ENCODE measurements at places on chromosomes 2 and 18. TPM values are rescaled to one million over a fixed set of nuclear protein-coding genes. Genes with fewer than 3 reads are reported as not detected.
A peak's percentile ranks its signal among the peaks of the same experiment; 100 is the strongest.

DNA sequence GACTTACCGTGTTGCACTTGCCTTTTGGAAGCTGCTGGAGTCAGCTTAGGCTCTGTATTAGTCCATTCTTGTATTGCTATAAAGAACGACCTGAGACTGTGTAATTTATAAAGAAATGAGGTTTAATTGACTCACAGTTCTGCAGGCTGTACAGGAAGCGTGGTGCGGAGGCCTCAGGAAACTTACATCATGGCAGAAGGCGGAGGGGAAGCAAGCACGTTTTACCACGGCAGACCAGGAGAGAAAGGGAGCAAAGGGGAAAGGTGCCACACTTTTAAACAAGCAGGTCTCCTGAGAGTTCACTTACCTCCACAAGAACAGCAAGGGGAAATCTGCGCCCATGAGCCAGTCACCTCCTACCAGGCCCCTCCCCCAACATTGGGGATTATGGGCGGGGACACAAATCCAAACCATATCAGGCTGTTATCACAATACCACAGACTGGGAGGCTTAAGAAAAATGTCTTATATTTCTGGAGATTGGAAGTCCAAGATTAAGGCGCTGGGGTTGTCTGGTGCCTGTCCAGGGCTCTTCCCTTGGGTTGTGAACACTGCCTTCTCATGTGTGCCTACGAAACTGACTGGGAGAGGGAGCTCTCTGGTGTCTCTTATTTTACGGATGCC lies 3.6 kb upstream of the D2HGDH start:
- H3K4me3 ChIP-seq: no peak overlapping the region
- no peak for DNase-seq
- H3K4me1 ChIP-seq: peaks cover 11% of the 10 kb centered on the region
- H3K27me3 ChIP-seq: no peaks in the 10 kb centered on the region

DNA sequence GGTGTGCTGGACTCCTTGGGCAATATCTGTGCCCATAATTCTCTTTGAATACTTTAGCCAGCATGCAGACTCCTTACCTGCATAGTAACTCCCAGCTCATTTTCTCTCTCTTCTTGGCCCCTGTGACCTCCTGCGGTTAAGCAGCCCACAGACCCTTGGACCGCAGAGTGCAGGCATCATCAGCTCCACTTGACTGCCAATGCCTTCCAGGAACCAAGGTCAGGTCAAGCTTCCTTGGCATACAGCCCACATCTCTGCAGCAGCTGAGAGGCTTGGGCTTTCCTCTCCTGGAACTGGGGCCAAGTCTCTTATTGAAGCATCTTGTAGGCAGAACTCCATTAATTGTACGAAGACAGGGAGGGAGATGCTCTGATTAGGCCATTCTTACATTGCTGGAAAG lies 130.1 kb upstream of the PIEZO2 start:
- no peaks in the 10 kb centered on the region for H3K27me3 ChIP-seq
- H3K4me1 ChIP-seq: no peaks in the 10 kb centered on the region
- no peaks in the 10 kb centered on the region for H3K36me3 ChIP-seq
- no peak overlapping the region for H3K4me3 ChIP-seq

DNA sequence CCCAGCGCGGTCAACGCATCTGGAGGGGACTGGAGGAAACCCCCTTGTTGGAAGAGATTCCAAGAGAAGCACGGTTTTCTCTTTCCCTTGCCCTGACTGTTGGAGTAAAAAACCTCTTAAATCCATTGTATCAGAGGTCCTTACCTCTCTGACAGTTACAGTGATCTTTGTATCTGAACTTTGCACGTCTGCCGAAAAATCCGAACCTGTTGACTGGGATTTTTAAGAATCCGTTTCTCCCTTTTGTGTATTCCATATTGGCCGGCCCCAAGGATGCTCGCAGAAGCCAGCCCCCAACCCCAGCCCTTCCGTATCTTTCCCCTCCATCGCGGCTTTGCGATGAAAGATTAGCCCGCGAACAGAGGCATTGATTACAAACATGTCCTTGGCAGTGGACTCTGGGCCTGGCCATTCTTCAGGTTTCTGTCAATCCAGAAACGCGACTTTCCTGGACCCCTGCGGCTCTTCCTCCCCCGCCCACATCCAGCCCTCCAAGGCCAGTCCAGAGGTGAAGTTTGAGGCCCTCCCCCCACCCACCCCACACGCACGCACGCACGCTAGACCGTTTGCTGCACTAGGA lies 4.6 kb upstream of the DLX1 start:
- H3K4me1 ChIP-seq: peaks cover 30% of the 10 kb centered on the region
- H3K27ac ChIP-seq: no peak overlapping the region
- H3K27me3 ChIP-seq: peaks cover 60% of the 10 kb centered on the region
- DNase-seq: no peak
- H3K36me3 ChIP-seq: no peaks in the 10 kb centered on the region
- H3K4me3 ChIP-seq: no peak overlapping the region

DNA sequence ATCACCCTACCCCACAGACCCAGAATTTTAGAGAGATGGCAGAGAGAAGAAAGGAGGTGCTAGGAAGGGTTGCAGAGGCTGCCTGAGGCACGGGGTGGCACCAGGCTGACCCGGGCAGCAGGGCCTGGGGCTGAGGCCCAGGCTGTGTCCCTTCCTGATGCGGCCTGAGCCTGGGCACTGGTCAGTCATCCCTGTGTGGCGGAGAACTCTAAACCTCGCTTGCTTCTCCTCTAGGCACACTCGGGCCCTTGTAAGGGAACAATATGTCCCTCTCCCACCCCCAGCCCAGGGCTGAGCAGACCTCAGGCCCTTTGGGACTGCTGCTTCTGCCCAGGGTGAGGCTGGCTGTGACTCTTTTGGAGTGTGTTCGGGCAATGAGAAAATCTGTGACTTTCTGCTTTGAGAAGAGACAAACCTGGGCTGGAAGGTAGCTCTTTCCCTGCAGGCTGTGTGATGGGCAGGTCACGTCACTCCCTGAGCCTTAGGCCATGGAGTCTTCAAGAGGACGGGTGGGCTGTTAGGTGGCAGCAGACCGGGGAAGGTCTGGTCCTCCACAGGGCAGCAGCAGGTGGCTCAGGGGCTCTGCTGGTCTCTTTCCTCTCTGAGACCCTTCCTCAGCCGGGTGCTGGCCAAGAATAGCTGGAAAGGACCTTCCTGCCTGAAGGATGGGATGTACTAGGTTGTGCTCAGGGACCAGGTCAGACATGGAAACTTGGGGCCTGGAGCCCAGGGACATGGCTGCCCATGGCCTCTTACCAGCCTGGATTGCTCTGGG lies 96.8 kb downstream of the GLI2 start:
- no peak overlapping the region for H3K27ac ChIP-seq
- DNase-seq: no peak
- H3K4me3 ChIP-seq: no peak overlapping the region

DNA sequence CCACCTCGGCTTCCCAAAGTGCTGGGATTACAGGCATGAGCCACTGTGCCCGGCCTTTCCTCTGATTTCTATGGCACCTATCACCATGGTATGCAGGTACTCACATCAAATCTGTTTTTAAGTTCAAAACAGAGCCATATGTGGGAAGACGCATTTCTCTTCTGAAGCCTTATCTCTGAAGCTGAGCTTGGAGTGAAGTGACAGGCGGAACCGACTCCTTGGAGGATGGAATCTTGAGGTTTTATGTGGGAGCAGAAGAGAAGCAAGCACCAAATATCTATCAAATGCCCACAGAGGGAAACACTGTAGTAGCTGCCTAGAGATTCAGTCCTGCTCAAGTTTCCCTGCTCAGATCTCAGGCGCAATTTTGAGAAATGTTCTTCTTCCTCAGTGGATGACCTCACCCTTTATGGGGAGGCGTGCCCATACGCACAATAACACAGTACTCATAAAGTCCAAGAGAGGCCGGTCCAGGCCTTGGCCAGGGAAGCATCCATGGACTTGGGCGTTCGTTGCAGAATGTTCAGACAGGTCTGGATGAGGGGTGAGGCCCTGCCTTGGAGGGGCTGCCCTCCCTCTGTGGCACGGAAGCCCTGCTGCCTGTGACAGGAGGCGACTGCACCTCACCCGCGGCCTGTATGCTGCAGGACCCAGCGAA lies 67.9 kb downstream of the HNRNPLL start:
- no peak overlapping the region for H3K4me3 ChIP-seq
- DNase-seq: peak; percentile 28
- peaks cover 9% of the 10 kb centered on the region for H3K4me1 ChIP-seq
- no peaks in the 10 kb centered on the region for H3K27me3 ChIP-seq

DNA sequence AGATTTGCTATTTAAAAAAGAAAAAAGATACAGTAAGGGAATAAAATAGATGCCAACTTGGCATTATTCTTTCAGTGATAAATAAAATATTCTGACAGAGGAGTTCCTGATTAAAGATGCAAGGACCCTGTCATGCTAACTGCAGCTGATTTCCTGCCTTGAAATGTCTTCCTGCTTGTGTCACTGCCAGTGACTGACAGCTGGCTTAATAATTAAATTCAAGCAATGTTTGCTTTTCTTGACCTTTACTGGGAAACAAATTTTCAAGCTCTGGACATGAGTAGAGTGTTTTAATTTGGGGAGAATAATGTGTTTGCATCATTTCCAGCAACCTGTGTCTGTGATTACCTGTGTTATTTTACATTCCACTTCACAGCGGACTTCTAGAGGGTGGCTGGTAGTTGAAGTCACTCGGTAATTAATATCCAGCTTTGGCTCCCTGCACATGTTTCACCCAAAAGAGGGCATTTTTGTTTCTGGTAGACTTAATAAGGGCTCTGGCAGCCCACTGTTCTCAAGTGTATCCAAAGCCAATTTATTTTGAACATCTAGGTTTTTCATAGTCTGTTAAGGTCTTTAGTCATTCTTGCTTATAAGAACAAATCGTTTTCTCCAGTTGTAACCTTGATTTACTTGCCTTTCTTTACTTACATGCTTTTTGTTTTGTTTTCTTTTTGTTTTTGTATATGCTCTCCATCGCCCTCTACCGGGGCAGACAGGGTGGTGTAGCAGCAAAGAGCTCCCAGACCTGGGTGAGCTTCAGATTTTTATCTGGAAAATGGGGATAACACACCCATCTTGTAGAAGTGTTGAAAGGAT lies 48.5 kb upstream of the PROKR1 start:
- no peaks in the 10 kb centered on the region for H3K27me3 ChIP-seq
- H3K4me1 ChIP-seq: peaks cover 3% of the 10 kb centered on the region
- H3K27ac ChIP-seq: no peak overlapping the region

- DNase-seq: no peak
- no peaks in the 10 kb centered on the region for H3K4me1 ChIP-seq
- no peaks in the 10 kb centered on the region for H3K36me3 ChIP-seq
- H3K27ac ChIP-seq: no peak overlapping the region
Measured at GRCh38 chr2:195632856-195633572, 24.0 kb upstream of the SLC39A10 start.

GRCh38 chr18:9506046-9506792 lies 30.9 kb downstream of the RALBP1 start:
- no peak overlapping the region for H3K4me3 ChIP-seq
- no peak overlapping the region for H3K27ac ChIP-seq
- H3K27me3 ChIP-seq: no peaks in the 10 kb centered on the region

DNA sequence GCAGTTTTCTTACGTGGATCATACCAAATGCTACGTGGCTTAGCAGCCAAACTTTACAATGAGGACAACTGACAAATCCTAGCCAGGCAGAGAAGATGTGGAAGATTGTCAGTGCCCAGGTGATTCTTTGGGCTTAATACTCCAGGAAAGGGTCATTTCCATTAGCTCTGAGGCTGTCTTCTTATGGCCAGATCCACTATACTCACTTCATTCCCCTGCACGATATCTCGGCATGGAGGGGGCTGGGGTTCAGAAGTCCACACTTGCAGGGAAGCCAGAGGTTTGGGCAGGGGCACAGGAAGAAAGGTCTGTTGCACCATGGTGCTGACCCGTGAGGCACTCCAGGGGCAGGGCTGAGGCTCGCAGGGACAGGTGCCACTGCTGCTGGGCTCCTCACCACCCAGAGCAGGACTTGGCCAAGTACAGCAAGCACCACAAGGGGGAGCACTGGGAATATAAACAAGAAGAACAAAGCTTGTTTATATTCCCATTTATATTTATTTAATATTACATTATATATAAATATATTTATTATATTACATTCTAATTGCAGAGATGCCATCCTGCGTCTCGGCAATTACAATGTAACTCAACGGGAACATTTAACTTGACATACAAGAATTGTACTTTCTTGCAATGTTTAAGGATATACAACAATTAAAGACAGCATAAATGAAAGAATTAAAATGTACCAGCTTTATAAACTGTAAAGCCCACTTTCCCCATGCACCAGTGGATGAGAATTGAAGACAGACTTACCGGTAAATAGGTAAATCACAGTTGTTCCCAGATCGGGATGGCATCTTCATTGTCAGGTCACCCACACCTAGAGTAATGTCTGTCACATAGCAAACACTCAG lies 27.2 kb downstream of the CLUL1 start:
- no peak overlapping the region for H3K4me3 ChIP-seq
- H3K4me1 ChIP-seq: peaks cover 4% of the 10 kb centered on the region
- peak; percentile 75 for DNase-seq
- no peaks in the 10 kb centered on the region for H3K36me3 ChIP-seq
- no peaks in the 10 kb centered on the region for H3K27me3 ChIP-seq

- no peak overlapping the region for H3K4me3 ChIP-seq
- H3K4me1 ChIP-seq: no peaks in the 10 kb centered on the region
- no peak for DNase-seq
- no peaks in the 10 kb centered on the region for H3K36me3 ChIP-seq
- no peaks in the 10 kb centered on the region for H3K27me3 ChIP-seq
- no peak overlapping the region for H3K27ac ChIP-seq
Measured at GRCh38 chr2:235860871-235861270, 307.3 kb downstream of the GBX2 start.

DNA sequence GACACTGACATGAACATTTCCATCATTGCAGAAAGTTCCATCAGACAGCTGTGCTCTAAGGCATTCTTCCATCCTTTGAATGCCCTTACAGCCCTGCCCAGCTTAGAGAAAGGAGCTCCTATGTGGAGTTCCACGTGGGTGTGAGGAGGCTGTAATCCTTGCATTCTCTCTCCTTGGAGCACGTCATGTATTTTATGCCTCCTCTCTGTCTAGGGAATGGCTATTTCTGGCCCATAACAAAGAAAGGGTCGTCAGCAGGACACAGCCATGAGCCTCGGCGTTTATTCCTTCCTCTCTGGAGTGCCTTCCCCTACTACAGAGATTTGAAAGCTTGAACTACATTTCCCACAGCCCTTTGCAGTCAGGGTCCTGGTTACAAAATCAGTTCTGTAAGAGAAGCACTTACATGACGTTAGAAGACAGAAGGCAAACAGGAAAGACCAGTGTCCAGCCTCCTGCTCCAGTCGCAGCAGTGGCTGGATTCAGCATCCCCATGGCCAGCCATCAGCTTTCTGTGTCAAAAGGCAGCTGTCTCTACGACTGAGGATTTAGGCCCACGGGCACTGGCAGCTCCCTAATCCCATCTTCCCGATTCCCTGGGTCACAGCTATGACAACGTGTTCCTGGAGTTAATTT lies 234.9 kb downstream of the TFCP2L1 start:
- DNase-seq: no peak
- H3K27ac ChIP-seq: no peak overlapping the region
- no peaks in the 10 kb centered on the region for H3K36me3 ChIP-seq
- H3K4me1 ChIP-seq: peaks cover 5% of the 10 kb centered on the region
- H3K27me3 ChIP-seq: peaks cover 7% of the 10 kb centered on the region

GRCh38 chr2:109498906-109499305 lies 114.9 kb downstream of the SEPTIN10 start:
- no peaks in the 10 kb centered on the region for H3K27me3 ChIP-seq
- H3K4me1 ChIP-seq: peaks cover 30% of the 10 kb centered on the region
- no peak overlapping the region for H3K27ac ChIP-seq
- no peak for DNase-seq
- peaks cover 10% of the 10 kb centered on the region for H3K36me3 ChIP-seq

Gene LBX2
- total RNA-seq: not detected

Gene CD28
- total RNA-seq: not detected
